Hypothalamus (tissue), 51 donors: ENCODE measurements at places on chromosomes 4 and X.

GRCh38 chr4:54959651-54960116 lies 165.7 kb downstream of the KDR start:
- DNase-seq = no peak

DNA sequence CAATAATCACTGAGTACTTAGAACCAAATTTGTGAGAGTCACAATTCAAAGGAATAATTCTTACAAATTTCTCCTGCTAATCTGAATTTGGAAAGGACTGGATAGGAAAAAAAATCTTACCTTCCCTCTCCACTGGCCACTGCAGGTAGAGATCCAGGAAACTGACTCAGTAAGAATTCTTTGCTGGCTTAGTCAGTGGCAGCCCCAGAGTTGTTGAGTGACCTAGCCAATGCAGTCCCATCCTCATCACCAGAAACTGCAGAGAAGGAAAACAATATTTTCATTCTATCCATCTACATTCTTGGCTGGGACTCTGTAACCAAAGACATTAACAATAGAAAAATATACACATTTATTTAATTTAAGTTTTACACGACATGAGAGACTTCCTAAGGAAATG lies 572.0 kb downstream of the ADGRL3 start:
- DNase-seq = no peak

DNA sequence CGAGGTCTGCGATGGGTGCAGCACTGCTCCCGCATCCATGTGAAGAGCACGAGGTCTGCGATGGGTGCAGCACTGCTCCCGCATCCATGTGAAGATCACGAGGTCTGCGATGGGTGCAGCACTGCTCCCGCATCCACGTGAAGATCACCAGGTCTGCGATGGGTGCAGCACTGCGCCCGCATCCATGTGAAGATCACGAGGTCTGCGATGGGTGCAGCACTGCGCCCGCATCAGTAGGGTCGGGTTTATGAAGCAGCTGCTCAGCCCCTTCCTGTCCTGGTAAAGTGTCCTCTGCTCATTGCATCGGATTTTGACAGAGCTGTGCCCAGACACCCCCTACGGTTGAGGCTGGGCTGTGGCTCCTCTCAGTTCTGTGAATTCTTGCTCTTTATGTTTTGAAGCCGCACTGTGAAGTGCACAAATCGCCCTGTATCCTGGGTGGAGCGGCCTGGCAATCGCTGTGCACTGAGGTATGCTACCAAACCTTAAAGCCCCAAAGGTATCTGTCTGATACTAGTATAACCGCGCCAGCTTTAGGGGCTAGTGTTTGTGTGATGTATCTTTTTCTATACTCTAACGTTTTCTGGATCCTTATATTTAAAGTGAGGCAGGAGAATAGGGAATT lies 98.7 kb downstream of the CPZ start:
- DNase-seq = no peak

DNA sequence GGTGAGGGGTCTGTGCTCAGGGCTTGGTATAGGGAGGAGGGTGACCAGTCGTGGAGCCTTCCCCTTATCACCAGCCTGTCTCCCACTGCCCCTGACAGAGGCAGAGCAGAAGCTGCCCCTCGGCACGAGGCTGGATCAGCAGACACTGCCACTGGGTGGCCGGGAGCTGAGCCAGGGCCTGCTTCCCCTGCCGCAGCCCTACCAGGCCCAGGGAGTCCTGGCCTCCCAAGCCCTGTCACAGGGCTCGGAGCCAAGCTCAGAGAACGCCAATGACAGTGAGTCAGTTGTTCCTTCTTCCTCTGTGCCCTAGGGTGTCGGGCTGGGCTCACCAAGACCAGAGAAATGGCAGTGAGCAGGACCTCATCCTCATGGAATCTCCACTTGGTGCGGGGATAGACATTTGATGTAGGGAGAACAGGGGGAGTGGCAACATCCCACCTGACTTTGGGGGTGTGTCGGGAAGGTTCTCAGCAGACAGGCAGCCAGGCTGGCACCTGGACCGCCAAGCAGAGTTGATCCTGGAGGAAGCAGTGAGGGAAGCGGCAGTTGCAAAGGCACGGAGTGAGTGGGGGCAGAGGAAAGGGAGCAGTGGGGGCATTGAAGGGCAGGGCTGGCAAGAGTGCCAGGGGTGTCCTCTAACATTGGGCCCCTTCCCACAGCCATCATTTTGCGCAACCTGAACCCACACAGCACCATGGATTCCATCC lies 14.3 kb upstream of the UBA1 start:
- DNase-seq = no peak

GRCh38 chr4:167939863-167940616 lies 152.3 kb upstream of the ANXA10 start:
- DNase-seq = no peak

GRCh38 chr4:128649575-128650205 lies 159.8 kb upstream of the JADE1 start:
- DNase-seq = no peak

- no peak for DNase-seq
These were observed 47.1 kb downstream of the SORBS2 start for GRCh38 chr4:185764876-185765275.

DNA sequence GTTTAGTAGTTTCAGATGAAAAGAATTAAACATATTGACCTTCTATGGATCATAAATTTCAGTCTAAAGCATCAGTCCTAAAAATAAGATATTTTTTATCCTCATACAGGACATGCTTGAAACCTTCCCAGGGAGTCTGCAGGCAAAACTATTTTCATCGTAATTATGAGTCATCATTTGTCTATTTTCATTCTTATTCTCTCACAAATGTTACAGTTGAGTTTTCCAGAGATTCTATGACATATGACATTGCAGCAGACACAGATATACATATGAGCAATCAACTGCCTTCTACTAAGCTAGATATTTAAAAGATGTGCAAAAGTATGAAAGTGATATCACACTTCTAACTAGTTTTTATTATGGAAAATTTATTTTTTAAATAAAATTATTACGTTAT lies 398.0 kb downstream of the MAGEB5 start:
- no peak for DNase-seq

GRCh38 chr4:61210186-61210939 lies 10.2 kb downstream of the ADGRL3 start:
- peak; percentile 61 for DNase-seq

- DNase-seq = no peak
These were observed 45.8 kb downstream of the EVC2 start for GRCh38 chr4:5662555-5662954.

GRCh38 chrX:134551376-134552048 lies 91.5 kb downstream of the HPRT1 start:
- DNase-seq = no peak

- DNase-seq = no peak
These were observed 1.3 kb downstream of the SYP start for GRCh38 chrX:49198540-49199314.

DNA sequence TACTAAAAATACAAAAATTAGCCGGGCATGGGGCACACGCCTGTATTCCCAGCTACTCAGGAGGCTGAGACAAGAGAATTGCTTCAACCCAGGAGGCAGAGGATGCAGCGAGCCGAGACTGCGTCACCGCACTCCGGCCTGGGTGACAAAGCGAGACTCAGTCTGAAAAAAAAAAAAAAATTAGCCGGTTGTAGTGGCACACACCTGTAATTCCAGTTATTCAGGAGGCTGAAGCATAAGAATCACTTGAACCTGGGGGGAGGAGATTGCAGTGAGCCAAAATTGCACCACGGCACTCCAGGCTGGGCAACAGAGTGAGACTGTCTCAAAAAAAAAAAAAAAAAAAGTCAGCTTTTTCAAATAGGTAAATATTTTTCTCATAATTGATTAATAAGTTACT lies 71.9 kb downstream of the WDFY3 start:
- no peak for DNase-seq

GRCh38 chr4:56843421-56843899 lies 22.0 kb upstream of the SPINK2 start:
- no peak for DNase-seq

DNA sequence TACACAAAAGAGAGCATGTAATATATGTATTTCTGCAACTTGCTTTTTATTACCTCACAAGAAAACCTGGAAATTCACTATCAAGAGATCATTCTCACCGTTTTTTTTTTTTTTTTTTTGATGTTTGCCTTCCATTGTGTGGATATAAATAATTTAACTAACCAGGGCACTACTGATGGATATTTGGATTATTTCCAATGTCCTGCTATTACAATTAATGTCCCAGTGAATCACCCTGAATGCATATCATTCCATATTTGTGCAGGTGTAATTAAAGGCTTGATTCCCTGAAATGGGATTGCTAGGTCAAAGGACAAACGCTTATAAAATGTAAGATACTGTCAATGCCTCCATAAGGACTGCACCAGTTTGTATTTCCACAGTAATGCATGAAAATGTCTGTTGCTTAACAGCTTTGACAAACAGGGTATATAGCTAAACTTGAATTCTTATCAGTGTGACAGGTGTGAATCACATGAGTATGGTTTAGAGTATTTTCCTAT lies 87.8 kb downstream of the NCAPG start:
- no peak for DNase-seq

GRCh38 chrX:19924285-19924684 lies 36.9 kb upstream of the SH3KBP1 start:
- DNase-seq = no peak

GRCh38 chr4:139175646-139176301 lies 1.2 kb downstream of the ELF2 start:
- DNase-seq = no peak

GRCh38 chr4:117512414-117512813 lies 427.0 kb upstream of the TRAM1L1 start:
- no peak for DNase-seq

- DNase-seq = no peak
These were observed 30.8 kb downstream of the NOP14 start for GRCh38 chr4:2932321-2932950.

DNA sequence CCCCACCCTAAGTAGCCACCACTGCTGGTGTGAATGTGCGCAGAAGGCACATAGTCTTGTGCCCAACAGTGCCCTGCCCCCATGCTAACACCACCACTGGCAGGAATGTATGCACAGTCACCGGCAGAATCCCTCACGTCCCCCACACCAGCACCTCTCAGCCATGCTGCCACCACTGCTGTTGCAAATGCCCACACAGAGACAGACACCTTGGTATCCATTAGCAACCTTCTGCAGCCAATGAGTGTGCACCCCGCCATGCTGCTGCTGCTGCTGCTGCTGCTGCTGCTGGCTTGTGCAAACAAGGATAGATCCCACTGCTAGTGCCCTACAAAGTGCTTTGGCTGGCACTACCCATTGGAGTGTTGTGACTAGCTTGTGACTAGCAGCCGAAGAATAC lies 52.4 kb upstream of the MMAA start:
- no peak for DNase-seq

DNA sequence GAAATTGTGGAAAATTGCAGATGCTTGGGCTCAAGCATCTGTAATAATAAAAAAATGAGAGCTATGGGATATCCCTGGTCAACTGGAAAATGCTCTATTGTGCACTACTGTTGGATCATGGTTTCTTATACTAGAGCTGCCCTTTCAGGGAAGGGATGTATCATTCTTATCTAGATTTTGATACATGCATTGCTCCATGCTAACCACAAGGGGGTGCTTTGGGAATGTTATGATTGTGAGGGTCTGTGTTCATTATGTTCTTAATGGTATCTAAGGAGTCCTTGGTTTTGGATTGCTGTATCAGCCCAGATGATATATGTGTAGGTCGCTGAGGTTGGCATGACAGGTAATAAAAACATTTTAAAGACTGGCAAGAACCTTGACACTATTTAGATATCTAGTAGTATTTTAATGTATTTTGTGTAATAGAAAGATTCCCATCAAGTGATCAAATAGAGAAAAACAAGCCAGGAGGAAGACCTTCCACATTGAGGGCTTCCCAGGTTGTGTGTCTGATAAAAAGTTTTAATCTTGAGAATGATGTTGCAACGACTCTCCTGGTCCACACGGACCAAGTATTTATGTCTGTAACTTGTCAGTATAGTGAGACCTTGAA lies 49.2 kb upstream of the TLR2 start:
- DNase-seq = no peak

GRCh38 chr4:130640592-130640991 lies 1544.6 kb downstream of the C4orf33 start:
- no peak for DNase-seq

- no peak for DNase-seq
These were observed 25.0 kb upstream of the GJB1 start for GRCh38 chrX:71198066-71198465.

- DNase-seq = no peak
These were observed 168.7 kb downstream of the ANTXR2 start for GRCh38 chr4:79904331-79904730.

GRCh38 chr4:113732967-113733527 lies 28.5 kb downstream of the CAMK2D start:
- DNase-seq = no peak

DNA sequence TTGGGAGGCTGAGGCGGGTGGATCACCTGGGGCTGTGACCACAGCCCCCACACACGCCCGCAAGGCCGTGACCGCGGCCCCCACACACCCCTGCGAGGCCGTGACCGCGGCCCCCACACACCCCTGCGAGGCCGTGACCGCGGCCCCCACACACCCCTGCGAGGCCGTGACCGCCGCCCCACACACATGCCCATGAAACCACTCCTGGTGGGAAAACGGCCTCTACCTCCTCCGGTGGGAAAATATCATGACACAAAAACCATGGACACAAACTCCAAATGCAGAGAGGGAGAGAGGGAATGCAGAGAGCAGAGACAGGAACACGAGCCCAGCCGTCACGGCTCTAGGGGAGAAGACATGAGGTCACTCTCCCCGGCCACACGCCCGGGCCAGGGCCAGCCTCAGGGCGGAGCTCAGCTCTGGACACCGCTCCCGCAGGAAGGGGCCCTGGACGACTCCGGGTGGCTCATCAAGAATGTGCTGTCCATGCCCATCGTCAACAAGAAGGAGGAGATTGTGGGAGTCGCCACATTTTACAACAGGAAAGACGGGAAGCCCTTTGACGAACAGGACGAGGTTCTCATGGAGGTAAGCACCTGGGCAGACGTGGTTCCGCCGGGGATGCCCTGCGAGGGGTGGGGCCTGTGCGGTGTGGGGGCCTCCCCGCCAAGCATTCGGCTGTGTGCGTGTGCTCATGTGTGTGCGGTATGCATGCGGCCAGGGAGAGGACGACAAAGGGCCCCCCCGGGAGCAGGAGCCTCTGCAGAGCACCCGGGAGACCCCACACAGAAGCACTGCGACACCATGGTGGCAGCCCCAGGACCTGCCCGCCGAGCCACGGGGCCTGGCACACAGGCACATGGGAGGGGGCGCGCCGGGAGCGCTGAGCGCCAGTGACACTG lies 17.4 kb downstream of the ATP5ME start:
- peak; percentile 38 for DNase-seq
